Activated gamma-delta T cell treated with anti-CD3 and anti-CD28 coated beads, Interleukin-2, amount 50 U/mL, for 16 hours (primary cell): ENCODE measurements at places on chromosomes 12 and 14.

GRCh38 chr12:116336542-116337065 lies 59.1 kb upstream of the MED13L start:
- no peak for DNase-seq

- no peak for DNase-seq
Observed at GRCh38 chr12:67681105-67681778, 32.7 kb downstream of the DYRK2 start.

DNA sequence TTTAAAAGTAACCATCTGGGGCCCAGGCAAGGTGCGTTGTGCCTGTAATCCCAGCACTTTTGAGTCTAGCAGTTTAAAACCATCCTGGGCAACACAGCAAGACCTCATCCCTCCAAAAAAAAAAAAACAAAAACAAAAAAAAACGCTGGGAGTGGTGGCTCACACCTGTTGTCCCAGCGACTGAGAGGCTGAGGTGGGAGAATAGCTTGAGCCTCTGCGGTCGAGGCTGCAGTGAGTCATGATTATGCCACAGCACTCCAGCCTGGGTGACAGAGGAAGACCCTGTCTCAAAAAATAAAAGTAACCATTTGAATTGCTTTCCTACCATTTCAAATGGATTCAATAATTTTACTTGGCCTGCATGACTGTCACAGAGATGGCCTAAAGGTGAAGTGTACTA lies 186.5 kb upstream of the ATP2B1 start:
- no peak for DNase-seq

DNA sequence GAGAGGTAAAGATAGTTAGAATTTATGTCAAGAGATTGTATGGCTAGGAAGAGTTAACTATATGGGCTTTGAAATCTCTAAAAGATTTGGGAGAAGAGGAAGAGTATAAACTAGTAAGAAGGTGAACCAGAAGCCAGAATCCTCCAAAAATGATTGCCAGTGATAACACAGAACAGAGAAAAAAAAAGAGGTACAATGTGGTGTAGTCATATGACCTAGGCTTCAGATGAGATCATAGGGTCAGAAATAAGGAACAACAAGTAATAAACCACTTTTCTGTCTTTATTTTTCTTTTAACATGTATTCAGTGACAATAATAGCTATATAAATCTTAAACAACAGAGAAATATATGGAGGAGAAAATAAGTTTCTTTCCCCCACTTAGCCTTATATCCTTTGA lies 2.0 kb upstream of the NECAP1 start:
- no peak for DNase-seq

GRCh38 chr12:16369156-16369555 lies 21.7 kb downstream of the MGST1 start:
- DNase-seq, result no peak

- DNase-seq, result no peak
Observed at GRCh38 chr14:24057271-24057670, 5.5 kb downstream of the CARMIL3 start.

DNA sequence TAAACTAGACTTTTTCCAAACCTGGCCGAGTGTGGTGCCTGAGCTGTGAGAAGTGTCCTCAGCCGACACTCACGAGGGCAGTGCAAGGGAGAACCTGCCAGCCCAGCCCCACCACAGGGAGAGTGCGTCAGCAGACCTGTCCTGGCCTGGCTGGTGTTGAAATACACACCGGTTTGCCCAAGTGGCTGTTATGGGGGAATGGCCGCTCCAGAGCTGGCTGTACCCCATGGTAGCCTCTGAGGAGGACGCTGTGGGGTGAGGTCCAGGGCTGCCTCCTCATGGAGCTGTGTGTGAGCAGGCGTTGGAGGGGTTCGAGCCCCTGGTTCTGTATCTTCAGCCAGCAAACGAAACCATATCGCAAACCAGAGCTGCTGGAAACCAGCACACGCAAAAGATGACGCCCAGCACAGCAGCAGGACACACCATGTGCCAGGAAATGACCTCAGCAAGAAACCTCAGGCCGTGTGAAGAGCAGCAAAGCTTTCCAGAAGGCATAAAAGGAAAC lies 9.4 kb downstream of the ANKRD9 start:
- no peak for DNase-seq

- no peak for DNase-seq
Observed at GRCh38 chr14:42710071-42710470, 1103.4 kb downstream of the LRFN5 start.

- no peak for DNase-seq
Observed at GRCh38 chr12:132924356-132924755, 31.8 kb downstream of the ZNF605 start.

DNA sequence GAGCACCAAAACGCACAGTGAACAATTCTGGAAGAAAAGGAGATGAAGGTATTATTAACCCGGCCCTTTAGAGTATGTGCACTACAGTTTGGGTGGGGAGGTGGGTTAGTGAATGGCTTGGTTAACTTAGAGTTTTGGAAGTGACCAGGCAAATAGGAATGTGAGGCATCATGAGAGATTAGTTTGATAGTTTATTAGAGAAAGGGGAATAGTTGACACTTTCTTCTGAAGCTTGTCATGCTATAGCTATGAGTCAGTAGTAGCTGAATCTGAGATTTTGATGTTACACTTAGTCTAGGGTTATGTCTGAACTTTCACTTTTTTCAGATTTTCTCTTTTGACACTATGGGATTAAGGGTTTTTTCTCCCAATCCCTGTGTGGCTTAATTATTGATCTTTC lies 567.2 kb downstream of the SNAPC1 start:
- no peak for DNase-seq

DNA sequence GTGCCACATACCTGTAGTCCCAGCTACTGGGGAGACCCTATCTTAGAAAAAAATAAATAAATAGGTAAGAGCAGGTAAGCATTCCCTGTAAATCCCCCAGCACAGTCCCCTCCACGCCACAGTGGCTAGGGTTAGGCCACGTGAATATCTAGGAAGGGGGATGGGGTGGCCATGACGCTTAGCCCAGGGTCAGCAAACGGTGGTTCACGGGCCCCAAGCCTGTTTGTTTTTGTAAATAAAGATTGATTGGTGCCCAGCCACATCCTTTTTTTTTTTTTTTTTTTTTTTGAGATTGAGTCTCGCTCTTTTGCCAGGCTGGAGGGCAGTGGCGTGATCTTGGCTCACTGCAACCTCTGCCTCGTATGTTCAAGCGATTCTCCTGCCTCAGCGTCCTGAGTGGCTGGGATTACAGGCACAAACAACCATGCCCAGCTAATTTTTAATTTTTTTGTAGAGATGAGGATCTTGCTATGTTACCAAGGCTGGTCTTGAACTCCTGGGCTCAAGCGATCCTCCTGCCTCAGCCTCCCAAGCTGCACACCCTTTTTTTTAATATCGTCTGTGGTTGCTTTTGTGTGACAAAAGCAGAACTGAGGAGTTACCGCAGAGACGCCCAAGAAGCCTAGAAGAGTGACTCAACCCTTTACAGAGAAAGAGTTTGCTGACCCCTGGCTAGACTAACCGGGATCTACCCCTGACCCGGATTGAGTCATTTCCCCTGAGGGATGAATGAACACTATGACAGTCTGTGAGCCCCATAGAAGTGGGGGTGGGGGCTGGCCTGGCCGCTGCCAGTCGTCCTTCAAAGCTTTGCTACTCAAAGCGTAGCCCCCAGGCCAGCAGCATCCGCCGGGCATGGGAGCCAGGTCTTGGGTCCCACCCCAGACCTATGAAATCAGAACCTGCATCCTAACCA lies 113.7 kb upstream of the NCOR2 start:
- DNase-seq, result no peak

DNA sequence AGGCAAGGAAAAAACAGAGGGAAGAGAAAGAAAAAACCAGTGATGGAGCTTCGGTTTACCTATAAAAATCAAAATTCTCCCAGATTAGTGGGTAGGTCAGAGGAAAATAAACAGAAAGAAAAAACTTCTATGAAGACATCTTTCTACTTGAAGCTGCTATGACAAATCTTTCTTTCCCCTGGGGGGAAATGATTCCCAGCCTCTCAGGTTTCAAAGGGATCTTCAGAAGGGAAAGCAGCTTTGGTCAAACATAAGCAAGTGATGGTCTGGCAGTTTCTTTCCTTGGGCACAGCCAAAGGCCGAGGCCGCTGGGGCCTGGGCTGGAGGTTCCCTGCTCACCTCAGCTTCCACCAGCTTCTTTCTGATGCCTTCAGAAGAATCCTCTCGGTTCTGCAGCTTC lies 104.5 kb downstream of the PRKAB1 start:
- no peak for DNase-seq

DNA sequence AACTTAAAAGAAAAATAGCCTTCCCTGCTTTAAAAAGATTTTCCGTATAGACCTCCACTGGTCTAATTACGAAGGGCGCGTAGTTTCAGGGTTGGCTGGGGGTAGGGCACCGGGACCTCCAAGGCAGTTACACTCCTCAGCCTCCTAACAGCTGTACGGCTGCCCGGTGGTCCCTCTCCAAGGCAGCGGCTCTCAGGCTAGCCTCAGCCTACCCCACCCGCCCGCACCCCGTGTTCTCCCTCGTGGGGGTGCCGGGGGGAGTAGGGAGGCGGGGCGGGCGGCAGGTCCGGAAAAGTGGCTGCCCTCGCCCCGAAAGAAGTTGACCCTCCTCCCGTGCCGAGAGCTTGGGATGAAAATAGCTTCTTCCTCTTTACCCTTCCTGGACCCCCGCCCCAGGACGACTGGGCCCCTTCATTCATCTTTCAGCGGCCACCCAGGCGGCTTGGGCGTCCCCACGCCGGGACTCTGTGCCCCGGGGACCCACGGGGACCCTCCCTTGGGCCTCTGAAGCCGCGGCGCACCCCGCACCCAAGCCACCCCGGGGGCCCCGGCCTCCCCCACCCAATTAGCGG lies 991 bp upstream of the RCOR1 start:
- no peak for DNase-seq

- DNase-seq, result no peak
Observed at GRCh38 chr12:38158428-38159091, 158.0 kb upstream of the ALG10B start.

GRCh38 chr12:79371226-79371625 lies 319.5 kb downstream of the PAWR start:
- no peak for DNase-seq

GRCh38 chr12:125225641-125226040 lies 160.4 kb downstream of the AACS start:
- no peak for DNase-seq

DNA sequence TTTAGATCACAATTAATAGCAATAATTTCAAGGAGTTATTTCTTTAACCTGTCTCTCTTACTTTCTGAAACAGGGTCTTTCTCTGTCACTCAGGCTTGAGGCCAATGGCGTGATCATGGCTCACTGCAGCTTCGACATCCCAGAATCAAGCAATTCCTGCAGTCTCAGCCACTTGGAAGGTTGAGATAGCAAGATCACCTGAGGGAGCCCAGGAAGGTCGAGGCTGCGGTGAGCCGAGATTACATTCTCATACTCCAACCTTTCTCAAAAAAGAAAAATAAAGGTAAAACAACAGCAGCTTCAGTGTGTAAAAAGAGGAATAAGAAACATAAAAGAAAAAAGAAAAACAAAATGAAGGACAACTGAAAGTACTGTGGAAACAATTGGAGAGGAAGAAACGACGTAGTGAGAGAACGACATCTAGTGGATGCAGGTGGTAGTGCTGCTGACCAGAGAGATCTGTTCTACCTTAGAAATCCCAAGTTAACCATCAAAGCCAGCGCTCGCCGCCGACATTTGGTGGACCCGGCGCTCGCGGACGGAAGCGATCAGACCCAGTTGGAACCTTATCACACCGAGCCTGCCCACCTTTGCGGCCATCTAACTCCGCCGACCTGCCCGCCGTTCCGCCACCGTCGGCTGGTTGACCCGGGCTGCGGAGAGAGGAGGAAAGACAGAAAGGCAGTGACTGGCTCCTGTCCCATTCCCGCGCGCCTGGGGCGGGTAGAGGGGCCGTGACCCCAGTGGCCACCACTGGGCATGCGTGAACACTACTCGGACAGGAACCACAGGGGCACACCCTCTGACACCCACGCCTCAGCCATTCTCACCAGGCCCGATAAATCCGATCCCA lies 196.1 kb downstream of the ALG10 start:
- DNase-seq, result peak; percentile 45

DNA sequence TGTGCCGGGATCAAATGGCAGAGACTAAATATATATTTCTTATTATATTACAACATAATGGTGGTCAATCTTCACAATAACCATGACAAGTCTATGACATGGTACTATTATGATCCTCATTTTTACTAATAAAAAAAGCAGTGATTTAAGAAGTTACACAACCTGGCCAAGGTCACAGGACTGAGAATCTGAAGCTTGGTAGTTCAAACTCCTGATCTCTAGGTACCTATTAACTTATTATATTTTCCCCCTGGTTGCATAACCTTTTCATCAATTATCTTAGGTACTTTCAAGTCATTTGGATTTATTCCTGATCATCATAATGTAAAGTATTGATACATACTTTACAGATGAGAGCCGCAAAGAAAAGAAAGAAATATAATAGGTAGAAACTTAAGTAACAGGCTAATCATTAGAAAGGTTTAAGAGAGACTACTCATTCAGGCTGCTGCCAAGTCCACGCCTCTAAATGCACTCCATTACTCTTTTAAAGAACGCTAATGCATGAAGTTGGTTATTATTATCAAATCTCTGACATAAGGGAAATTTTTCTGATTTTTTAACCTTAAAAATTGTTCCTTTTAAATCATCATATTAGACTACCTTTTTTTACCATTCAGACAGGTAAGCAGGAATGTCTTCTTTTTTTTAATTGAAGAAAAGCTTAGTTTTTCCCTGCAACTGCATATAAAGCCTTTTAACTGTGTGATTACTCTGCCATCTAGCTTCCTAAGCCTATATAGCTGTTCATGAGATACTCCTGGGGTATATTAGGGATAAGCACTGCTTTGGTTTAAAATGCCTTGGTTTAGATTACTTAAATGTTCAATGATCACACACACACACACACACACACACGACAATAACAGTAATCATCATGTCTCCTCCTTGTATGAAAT lies 35.6 kb downstream of the RPS29 start:
- no peak for DNase-seq

GRCh38 chr12:12533238-12533829 lies 29.3 kb downstream of the DUSP16 start:
- no peak for DNase-seq

DNA sequence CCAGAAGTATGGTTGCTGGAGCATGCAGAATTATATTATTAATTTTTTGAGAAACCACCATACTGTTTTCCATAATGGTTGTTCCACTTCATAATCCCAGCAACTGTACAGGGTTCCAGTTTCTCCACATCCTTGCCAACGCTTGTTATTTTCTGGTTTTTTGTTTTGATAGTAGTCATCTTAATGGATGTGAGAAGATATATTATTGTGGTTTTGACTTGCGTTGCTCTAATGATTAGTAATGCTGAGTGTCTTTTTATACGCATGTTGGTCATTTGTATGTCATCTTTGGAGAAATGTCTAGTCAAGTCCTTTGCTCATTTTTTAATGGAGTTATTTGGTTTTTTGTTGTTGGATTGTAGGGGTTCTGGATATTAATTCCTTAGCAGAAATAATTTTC lies 58.1 kb downstream of the DAAM1 start:
- no peak for DNase-seq

GRCh38 chr12:11902525-11902875 lies 168.2 kb upstream of the BCL2L14 start:
- no peak for DNase-seq

GRCh38 chr12:84694116-84694515 lies 218.5 kb downstream of the SLC6A15 start:
- DNase-seq, result no peak
